ENCODE measurements at places on chromosomes 3 and 15.
A peak's percentile ranks its signal among the peaks of the same experiment; 100 is the strongest.

- no peak for DNase-seq
Measured at GRCh38 chr15:67820122-67820991, 5.0 kb upstream of the SKOR1 start.

DNA sequence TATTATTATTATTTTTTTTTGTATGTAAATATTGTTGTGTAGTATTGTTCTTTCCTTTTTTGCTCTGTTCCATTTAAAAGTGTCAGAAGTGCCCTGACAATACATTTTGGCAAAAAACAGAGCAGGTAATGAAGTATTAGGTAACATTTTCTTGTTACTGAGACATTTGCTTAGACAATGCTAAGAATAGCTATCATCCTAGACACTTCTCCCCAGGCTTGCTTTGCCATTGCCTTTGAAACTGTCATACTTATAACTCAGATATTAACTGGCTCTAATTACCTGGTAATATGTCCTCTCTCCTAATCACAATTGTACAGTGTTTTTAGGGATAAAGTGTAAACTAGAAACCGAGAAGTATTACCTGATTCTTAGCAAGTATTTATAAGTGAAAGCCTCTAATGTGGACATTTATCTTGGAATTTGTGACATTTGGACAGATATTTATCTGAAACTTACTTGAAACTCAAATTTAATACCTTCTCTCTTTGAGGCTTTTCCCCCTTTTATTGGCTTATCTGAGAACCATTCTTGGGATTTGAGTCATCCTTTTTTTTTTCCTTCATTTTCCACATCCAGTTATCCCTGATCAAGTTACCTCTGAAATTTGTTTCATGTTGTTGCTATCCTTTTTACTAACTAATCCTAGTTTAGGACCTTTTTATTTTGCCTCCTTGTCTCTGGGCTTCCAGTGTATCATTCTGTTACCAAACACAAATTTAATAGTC, 13.1 kb downstream of the ARIH1 start:
- no peak for DNase-seq

DNA sequence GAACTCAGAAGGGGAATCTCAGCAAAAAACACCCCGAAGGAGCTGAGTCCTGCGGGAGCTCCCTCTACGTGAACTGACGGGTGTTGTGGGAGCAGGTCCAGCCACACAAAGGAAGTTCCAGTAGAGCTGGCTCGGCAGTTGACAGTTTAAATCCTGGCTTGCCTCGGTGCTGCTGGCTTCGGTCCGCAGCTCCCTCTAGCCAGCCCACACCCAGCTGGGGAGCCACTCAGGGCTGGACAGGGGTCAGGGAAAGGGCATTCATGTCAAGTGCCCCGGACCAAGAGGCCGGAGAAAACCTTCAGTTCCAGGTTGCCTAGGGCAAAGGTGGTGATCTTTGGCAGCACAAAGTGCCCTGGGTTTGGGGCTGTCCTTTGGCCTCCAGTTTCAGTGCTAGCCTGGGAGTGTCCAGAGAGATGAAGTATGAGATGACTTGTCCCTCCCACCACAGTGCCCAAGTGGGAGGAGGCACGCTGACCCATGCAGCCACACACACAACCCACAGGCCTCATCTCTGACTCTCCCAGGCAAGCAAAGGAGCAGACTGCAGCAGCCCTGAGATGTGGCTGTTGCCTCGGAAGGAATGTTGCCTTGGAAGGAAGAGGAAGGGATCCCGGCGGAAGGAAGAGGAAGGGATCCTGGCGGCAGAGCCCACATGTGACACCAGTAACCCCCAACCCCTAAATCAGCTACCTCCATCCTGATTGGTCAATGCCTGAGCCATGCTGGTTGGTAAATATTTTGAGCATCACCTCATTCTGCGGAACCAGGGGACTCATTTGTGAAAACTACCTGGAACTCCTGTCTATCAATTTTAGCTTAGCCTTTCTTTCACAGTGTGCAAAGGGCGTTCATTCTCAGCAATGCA, 13.9 kb upstream of the ANPEP start:
- peak; percentile 75 for DNase-seq

GRCh38 chr3:148075771-148076716, 621.7 kb upstream of the AGTR1 start:
- no peak for DNase-seq

GRCh38 chr3:55294557-55294956, 192.5 kb downstream of the WNT5A start:
- no peak for DNase-seq
